ENCODE measurements at places on chromosomes 16 and 17.

DNA sequence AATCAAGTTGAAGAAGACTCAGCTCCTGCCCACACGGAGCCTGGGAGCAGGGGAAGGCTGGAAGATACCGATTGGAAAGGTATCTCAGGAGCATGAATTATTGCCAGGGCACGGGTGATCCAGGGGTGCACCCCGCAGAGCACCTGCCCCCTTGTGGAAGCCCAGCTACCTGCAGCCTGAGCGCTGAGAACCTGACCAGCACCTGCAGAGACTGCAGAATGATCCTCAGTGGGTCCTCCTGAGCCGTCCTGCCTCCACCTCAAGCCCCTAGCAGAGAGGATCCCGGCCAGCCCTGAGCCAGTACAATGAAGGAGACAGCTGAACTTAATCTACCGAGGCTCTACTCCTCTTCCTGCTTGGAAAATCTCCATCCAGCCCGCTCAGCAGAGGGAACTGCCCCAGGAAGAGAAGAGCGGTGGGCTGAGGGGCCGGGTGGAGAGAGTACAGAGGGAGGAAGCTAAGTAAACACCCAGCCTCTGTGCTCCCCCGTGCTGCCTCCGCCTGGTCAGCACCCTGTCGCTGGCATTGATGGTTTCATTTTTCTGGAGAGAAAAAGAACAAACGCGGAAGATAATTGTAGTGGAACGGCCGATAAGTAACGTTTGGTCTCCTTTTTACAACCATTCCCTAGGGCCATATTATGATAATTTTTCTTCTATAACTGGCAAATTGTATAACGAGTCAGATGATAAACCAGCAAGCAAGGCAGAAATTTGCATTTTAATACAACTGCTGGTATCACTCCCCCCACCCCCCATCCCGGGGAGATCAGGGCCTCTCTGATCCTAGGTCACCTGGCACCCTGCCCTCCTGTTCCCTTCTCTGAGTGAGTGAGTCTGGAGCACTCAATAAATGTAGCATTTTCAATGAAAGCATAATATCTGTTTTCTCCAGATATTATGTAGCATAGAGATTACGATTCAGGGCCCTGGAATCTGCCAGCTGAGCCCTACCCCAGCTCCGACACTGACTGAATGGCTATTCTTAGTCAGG is 204.5 kb upstream of the RPL38 start:
- DNase-seq: no peak

- peak; percentile 93 for DNase-seq
Observed at GRCh38 chr17:35841505-35841904, 27.2 kb downstream of the HEATR9 start.

GRCh38 chr16:47037396-47037745 is 63.9 kb upstream of the DNAJA2 start:
- no peak for DNase-seq

DNA sequence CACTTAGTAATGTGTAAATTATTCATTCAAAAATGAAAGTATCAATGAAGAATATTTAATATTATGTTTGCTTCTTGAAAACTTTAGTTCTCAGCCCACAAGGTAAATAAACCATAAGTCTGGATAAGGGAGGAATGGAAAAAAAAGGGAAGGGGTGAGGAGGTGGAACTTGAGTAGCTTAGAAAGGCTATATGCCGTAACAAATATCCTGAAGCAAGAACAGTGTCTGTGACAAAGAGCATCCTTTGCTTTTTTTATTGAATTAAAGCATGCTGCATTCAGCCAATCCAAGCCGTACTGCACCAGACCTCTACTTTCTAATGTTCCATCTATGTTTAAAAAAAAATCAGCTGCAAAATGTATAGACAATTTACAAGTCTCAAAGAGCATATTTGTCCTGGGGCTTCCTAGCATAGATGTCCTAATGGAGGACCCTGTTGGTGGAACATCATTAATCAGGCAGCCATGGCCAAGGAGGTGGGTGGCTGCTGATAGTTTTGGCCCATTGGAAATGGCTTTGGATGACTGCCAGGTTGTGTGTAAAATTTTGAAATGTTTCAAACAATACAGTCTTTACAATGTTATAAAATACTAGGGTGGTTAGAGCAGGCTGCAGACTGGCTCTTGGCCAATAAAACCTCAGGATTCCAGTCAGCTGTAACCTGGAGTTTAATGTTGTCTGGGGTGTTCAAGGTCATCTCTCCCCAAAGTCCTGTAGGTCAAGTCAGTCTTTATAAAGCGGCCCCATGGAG is 895.8 kb upstream of the SOX9 start:
- peak; percentile 14 for DNase-seq

DNA sequence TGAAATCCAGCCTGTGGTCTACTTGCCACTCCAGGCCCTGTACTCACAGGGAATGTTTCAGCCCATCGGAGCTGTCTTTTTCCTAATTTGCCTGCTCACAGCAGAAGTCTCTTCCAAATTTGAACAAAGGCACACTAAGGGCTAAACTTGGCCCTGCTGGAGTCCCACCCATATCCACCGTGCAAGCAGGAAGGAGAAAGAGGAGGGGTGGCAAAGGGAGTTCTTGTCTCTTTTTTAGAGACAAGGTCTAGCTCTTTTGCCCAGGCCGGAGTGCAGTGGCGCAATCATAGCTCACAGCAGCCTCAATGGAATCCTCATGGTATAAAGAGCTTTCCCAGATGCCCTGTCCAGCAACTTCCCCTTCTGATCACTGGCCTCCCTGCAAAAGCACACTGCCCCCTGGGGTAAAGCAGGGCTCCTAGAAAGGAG is 2.7 kb upstream of the PRM1 start:
- peak; percentile 67 for DNase-seq

- no peak for DNase-seq
Observed at GRCh38 chr16:51072591-51072990, 78.5 kb downstream of the SALL1 start.

DNA sequence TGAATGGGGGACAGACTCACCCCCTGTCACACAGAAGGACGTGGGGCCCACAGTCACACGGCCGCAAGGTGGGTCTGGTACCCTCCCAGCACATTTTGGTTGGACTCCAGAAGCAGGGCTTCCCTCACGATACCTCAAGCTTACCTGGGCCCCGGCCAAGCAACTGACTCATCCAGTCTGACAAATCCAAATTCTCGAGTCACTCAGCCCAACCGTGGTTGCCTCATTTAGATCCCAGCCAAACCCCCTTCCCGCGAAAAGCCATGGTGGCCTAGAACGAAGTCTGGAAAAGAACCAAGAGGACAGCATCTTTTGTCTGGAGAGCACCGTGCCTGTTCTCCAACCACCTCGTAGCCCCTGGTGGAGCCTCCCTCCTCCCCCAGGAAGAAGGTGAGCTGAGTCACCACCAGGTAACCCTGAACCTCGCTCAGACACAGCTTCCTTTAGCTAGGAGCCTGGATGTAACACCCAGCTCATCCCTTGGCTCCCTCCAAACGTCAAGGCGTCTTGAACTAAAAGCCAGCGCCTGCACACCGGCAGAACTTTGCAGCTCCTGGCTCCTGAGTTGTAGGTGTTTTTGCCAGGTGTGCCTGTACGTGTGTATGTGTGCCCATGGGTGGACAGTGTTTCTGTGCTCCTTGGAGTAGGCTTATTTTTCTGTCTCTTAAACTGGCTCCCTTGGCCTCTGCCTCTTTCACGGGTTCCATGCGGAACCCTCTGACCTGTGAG is 78.9 kb downstream of the CMIP start:
- DNase-seq: peak; percentile 52

DNA sequence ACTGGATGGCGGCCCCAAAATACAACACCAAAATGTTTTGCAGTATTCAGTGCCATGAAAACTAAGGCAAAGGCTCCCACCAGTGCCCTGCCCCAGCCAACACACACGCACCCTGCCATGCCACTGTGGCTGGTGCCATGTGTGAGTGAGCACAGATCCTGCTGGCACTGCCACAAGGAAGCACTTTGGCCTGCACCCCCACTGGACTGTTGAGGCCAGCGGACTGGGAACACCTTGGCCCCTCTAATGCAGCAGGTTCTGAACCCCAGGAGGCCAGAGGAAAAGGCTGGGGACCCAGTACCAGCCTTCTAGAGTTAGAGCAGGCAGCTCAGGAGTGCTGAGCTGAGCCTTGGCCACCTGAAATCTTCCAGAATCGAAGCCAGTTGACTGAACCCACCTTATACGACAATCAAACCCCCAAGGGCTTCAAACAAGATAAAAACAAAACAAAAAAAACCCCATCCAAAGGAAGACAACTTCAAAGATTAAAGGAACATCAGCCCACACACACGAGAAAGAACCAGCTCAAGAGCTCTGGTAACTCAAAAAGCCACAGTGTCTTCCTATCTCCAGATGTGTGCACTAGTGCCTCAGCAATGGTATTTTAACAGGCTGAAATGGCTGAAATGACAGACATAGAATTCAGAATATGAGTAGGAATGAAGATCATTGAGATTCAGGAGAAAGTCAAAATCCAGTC is 21.5 kb downstream of the NLRP1 start:
- DNase-seq: no peak

DNA sequence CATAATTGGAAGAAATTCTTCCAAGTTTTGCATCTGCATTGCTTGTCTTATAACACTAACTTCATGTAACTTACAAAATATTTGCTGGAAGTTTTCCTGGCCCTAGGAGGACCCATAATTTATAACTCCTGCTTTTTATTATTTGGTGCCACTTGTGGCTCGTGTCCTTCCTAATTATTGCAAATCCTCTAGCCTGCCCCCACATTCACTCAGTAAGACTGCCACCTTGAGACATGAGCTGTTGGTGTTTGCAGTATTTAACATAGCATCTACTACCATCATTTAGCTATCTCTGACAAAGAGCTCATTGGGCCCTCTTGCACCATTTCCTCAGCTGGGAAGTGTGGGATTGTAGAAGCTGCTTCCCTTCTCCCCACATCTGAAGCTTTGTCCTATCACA is 49.5 kb downstream of the FTO start:
- DNase-seq: no peak

DNA sequence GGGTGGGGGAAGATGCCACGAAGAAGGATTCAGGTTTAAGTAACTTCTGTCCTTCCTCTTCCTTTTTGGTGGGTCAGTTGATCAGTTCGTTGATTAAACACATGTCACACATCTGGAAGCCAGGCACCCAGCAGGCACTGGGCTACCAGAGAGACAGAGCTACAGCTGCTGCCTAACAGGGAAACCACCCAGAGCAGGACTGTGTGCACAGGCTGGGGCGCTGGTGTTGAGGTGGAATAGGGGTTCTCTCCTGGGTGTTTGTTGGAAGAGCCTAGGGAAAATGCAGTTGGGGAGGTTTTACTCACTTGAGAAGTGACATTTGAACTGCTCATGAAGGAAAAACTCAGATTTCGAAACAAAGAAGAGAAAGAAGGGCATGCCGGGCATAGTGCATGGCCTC is 152.4 kb downstream of the IRX5 start:
- DNase-seq: no peak

DNA sequence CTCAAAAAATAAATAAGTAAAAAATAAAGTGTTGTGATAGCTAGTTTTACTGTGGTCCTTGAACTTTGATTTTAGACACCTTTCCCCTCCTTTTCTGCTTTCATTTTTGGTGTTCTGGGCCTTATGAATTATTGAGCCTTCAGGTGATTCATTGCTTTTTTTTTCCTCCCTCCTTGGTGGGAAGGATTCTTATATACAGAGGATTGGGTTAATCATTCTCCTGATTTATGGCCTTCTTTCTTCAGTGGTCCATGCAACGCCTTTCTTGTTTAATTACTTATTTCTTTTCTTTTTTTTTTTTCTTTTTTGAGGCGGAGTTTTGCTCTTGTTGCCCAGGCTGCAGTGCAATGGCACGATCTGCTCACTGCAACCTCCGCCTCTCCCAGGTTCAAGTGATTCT is 8.0 kb upstream of the MYL4 start:
- DNase-seq: no peak

GRCh38 chr16:74829637-74830036 is 55.0 kb upstream of the FA2H start:
- peak; percentile 80 for DNase-seq

DNA sequence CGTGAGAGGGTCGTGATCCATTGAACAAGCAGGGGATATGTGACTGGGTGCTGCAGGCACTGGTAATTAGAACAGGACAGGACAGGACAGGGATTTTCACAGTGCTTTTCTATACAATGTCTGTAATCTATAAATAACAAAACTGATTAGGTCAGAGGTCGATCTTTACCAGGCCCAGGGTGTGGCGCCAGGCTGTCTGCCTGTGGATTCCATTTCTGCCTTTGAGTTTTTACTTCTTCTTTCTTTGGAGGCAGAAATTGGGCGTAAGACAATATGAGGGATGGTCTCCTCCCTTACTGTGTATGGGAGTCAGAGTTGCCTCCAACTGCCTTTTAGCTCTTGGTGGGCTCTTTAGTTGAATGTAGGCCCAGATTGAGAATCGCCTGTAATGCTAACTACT is 1.5 kb upstream of the ZNF764 start:
- DNase-seq: no peak

- no peak for DNase-seq
Observed at GRCh38 chr16:85777583-85778310, 21.6 kb downstream of the EMC8 start.

- no peak for DNase-seq
Observed at GRCh38 chr17:33370401-33370800, 77.3 kb upstream of the ASIC2 start.

DNA sequence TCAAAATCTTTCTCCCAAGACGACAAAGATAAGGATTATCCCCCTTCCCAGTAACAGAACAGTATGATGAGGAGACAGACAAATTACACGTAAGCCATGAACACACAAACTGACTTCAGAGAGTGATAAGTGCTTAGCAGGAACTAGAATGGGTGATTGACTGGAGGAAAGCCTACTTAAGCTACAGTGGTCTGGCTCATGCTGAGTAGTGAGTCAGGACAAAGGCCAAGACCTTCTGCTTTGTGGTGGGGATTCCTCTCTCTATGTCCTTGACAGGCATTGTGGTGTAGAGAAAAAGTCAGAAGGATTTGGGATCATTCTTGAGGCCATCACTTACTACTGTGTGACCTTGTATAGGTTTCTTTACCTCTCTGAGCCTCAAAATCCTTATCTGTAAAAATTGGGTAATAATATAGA is 381.9 kb upstream of the CCL2 start:
- DNase-seq: no peak

GRCh38 chr17:13770702-13771101 is 169.0 kb upstream of the HS3ST3A1 start:
- no peak for DNase-seq

GRCh38 chr16:1571012-1571671 is 37.7 kb downstream of the TMEM204 start:
- no peak for DNase-seq

- DNase-seq: no peak
Observed at GRCh38 chr16:1443403-1443973, 868 bp downstream of the CCDC154 start.

GRCh38 chr17:28726226-28726626 is at the start of gene TLCD1:
TSS of gene TLCD1 (minus strand) at chr17:28726233. CDS start at chr17:28726097, 136 bp downstream.
- no peak for DNase-seq

GRCh38 chr16:83701494-83701893 is 106.3 kb upstream of the HSBP1 start:
- peak; percentile 11 for DNase-seq

GRCh38 chr17:65690626-65691310 is 129.3 kb upstream of the AXIN2 start:
- no peak for DNase-seq

- DNase-seq: no peak
Observed at GRCh38 chr17:46818316-46818928, at the start of gene WNT3. TSS of gene WNT3 (minus strand) at chr17:46818692. CDS start at chr17:46818597, 95 bp downstream.

- peak; percentile 40 for DNase-seq
Observed at GRCh38 chr16:46743232-46743719, 4.9 kb downstream of the MYLK3 start.

Data from amniotic epithelial cell (primary cell).